ENCODE measurements at places on chromosomes 7 and 10. TPM values are rescaled to one million over a fixed set of nuclear protein-coding genes. Genes with fewer than 3 reads are reported as not detected.

The GPR22 gene
- not detected for total RNA-seq

GRCh38 chr7:64180989-64181388 lies 26.0 kb upstream of the ZNF735 start:
- no peak for DNase-seq

The ITIH5 gene
- total RNA-seq = not detected

The GPR26 gene
- total RNA-seq = not detected

DNA sequence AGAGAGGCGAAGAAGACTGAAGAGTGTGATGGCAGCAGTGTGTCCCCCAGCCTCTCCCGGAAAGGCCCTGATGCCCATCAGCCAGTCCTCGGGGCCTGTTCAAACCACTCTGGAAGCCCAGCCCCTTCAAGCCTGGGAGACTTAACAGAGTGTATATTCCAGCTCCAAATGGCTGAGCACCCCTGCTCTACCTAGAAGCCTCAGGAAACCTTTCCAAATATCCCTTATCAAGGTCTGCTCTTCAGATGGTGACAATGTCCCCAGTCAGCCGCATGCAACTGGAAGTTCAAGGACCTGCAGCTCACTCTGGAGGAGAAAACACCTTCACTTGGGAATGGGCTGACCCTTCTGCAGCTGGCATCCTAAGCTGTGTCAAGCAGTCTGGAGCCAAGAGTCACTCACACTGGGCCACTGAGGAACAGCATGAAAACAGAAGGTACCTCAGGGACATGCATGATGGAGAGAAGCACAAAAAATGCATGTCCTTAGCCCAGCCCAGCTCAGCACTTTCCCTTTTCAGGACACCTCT lies 10.2 kb downstream of the ANXA11 start:
- DNase-seq = no peak

GRCh38 chr7:142759433-142759832 lies 10.2 kb downstream of the PRSS1 start:
- DNase-seq = no peak

DNA sequence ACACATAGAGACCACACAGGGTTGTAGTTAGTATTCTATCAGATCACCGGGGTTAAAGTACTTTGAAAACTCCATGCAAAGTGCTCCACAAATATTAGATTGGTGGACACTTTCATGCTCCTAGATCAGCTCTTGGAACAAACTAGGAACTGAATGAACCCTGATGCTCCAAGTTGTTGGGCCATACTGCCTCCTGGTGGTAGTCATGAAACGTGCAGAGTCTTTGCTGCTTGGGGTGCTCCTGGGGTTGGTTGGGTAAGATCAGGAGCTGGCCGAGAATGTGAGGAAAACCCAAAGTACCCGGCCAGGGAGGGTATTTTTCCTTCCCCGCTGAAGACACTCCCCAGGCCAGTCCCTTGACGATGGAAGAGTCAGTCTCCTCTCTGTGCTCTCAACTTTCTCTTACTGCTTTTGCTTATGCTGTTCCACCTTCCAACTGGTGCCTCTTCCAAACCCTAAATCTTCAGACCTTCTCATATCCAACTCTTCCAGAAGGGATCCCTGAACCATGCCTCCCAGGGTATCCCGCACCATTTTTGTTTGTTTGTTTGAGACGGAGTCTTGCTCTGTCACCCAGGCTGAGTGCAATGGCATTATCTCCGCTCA lies 918 bp upstream of the RPEL1 start:
- peak; percentile 70 for DNase-seq

DNA sequence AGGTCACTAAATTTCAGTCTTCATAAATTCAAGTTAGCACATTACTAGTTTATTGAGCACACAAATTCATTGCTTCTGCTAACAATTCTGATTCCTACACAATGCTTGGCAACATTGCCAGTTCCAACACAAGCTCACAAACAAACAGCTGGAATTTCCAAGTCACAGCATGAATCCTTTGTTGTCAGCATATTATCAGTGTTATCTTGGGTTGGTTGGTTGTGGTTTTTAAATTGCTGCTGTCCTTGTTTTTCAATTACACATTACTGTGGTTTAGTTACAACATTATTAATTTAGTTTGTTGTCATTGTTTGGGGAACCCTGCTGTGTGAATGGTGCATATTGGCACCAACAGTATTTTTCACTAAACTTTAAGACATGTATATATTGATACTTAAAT lies 86.0 kb upstream of the ARID5B start:
- no peak for DNase-seq

DNA sequence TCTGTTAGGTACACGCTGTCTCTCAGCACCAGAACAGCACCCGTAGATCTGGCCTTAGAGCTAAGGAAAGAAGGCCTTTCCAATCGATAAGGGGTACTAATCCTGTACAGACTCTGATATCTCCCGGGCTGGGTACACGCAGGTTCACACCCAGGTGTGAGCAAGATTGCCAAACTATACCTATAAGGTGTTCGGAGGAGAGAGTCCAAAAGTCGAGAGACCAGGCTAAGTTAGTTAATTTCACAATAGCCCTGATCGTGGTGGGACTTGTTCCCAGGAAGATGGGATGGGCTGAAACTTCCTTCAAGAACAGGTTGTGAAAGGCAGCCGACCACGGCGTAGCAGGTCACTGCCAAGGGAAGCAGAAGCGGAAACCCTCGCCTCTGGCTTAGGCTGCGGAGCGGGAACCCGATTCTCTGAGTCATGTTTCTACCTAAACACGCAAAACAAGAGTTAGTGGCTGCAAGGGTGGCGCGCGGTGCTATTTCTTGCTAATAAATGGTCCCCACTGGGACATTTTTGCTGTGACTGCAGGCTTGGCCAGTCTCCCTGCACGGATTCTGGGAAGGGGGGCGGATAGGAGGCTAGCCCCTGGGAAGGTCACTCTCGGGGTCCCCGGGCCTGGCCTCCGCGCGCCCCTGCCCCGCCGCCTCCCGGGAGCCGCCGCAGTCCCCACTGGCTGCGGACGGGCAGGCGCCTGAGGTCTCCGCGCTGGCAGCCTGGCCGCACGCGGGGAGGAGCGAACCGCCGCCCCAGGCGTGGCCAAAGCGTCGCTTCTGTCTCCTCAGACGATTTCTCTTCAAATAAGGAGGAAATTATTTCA lies 75.4 kb upstream of the PDSS1 start:
- DNase-seq = no peak

The ANKIB1 gene
- total RNA-seq = 61.7 TPM

GRCh38 chr7:111958896-111959295 lies 247.3 kb downstream of the DOCK4 start:
- no peak for DNase-seq

DNA sequence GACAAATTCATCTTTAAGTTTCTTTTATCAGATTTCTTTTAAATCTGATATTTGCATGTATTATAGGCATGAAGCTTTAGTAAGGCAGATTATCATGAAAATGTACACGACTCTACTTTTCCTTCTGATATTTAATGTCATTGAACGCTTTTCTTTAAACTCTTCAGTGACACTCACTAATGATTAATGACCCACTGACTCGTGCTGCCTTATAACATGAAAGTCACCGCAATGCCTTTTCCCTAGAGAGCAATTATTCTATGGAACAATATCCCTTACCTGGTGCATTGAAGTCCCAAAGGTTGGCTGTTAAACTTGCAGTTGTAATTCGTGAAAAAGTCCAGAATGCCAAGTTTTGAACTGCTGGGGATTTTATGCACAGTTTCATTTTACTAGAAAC lies 33.4 kb upstream of the HGF start:
- no peak for DNase-seq

GRCh38 chr7:92013611-92014010 lies 72.9 kb downstream of the AKAP9 start:
- no peak for DNase-seq

The AMPH gene
- total RNA-seq = 4.4 TPM

DNA sequence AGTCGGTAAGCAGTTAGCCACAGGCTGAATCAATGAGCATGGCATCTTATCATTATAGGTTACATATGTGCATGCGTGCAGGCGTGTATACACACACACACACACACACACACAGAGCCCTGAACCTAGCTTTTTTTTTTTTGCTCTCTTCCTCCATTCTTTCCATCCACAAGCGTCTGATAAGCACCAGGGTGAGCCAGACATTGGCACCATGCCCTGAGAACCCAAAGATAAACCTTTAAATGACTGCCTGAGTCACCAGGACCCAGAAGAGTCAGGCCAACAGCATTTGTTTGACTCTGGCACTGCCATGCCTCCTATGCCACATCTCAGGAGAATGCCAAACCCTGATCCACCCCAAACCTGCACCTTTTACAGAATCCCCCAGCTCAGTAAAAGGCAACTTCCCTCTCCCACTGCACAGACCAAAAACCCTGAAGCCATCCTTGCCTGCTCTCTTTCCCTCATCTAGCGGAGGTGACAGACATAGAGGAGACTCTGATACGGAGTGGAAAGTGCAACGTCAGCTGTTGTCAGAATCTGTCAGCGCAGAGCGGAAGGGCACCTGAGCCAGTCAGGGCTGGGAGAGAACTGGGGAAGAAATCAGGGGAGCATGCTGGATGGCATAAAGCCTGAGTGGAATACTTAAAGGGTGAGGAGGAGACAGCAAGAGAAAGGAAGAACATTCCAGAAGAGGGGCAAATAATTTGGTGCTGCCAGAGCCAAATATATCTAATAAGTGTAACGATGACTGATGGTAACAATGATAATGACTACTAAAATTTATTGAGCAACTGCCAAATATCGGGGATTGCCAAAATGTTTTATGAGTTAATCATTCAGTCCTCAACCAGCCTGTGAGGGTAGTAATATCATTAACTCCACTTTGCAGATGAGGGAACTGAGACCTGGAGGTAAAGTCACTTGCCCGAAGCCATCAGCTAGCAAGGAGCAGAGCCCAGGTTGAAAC lies 3.2 kb downstream of the PARP12 start:
- DNase-seq = peak; percentile 92
